Amniotic epithelial cell (primary cell): ENCODE measurements at places on chromosomes 11 and 22.

DNA sequence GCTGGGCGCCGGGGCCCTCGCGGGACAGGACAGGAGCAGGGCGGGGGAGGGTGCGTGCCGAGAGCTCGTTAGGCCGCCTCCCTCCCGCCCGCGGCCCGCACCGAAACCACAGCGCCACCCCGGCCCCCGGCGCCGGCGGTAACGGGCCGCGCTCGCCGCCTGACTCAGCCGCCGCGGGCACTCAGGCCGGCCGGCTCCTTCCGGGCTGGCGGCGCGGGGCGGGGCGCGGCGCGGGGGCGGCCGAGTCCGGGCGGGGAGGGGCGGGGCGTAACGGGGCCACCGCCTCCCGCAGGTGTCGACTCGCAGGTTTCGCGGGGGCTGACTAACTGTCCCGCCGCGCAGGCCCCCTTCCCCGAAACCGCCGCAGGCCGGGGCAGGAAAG, at the start of gene AP5B1:
Gene AP5B1 (minus strand): TSS at position 207 of the 382 bp plus-strand sequence. CDS start 385 bp downstream, outside the sequence.
- DNase-seq = peak; percentile 44

DNA sequence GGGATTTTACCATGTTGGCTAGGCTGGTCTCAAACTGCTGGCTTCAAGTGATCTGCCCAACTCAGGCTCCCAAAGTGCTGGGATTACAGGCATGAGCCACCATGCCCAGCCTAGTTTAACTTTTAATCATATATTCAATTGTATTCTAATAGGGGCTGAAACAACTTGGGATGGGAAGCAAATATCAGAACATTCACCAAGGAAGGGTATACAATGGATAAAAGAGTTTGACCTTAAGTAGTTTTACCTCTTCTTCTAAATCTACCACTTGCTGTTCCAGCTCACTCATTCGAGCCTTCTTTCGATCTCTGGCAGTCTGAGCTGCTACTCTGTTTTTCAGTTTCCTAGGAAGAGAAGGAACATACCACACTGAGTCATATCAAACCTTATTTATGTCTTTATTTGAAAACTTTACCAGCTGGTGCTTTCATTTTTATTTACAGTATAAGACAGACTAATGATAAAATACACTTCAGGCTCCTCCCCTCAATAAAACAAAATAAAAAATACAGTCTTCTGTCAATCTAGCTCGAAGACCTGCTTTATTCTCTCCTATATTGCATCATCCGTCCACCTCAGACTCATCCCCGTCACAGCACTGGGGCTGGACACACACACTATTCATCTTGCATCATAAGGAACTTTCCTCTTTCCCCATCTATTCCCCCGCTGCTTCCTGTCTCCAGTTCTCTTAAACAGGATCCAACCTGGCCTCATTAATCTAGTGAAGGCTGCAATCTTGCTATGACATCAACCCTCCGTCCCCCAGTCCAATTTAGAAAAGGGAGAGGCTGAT, 1.4 kb downstream of the XBP1 start:
- peak; percentile 98 for DNase-seq

DNA sequence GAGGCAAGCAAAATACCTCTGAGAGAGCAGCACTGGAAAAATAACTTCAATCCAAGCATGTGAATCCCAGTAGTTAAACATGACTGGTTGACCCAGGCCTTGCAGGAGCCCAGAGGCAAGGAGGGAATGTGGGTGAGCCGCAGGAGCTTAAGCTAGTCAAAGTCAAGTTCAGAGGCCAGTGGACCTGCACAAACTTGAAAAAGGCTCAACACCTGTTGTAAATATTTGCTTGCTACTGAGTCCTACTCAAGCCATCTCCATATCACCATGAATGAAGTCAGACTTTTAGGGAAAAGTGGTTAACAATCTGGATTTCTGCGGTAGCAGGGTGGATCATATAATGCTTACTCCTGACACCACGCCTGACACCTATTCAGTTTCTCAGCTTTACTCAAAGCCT, 4.8 kb upstream of the CAT start:
- DNase-seq = no peak

GRCh38 chr11:7673724-7674434, 579 bp upstream of the CYB5R2 start:
- peak; percentile 37 for DNase-seq

DNA sequence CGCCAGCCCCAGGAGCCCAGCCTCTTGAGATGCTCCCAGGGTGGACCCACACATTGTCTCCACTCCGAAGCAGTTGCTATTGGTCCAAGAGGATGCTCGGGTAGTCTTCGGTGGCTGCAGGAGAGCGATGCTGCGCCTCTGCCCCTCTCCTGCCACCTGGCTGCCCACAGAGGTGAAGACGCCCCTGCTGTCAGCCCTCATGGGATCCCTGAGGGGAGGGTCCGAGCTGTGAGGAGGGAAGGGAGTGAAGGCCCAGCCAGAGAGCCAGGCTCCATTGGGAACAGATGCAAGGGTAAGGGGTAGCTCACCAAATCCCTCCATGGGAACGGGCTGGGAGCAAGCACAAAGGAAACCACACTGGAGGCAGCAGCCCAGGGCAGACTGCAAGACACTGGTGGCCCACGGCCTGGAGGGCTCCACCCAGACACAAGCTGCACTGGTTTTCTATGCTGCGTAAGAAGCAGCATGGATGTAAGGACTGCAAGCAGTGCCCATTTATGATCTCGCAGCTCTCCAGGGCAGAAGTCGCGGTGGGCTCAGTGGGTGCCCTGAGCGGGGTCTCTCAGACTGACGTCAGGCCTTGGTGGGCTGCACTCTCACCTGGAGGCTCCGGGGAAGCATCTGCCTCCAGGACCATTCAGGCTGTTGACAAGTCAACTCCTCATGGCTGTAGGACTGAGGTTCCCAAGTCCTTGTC, 15.7 kb downstream of the TSPAN32 start:
- DNase-seq = no peak

DNA sequence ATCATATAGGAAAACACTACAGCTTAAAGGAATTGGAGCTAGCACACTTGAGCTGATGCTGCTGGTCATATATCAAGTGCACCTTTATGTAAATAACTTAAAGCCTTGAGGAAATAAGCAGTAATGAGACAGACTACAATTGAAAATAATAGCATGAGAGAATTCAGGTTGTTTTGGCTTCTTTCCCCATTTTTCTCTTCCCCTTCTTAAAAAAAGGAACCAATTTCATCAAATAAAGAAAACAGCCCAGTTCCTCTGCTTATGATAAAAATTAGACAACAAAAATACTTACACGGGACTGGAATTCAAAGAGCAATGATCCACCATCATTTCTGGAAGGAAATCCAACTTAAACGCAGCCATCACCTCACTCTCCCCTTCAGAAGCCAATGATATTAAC, 50.2 kb upstream of the RAPSN start:
- no peak for DNase-seq

- DNase-seq = peak; percentile 53
These were observed 133.7 kb downstream of the SNX19 start for GRCh38 chr11:130782361-130783222.

GRCh38 chr22:17734187-17734586, 40.1 kb downstream of the BID start:
- peak; percentile 43 for DNase-seq

- no peak for DNase-seq
These were observed 2198.2 kb upstream of the RAG2 start for GRCh38 chr11:38796281-38796680.

- no peak for DNase-seq
These were observed 988 bp downstream of the MGAT3 start for GRCh38 chr22:39457556-39458443.
